Left ventricle myocardium superior (tissue), 1 donor: ENCODE measurements at places on chromosomes 6 and 20. TPM values are rescaled to one million over a fixed set of nuclear protein-coding genes. Genes with fewer than 3 reads are reported as not detected.

- no peak for DNase-seq
Measured at GRCh38 chr6:90387383-90387775, 90.7 kb upstream of the BACH2 start.

The BHLHE23 gene
- not detected for total RNA-seq

The GABRR2 gene
- 0.52 TPM for total RNA-seq

The OOEP gene
- 0.45 TPM for total RNA-seq

- no peak for DNase-seq
Measured at GRCh38 chr20:11083841-11084240, 410.0 kb upstream of the JAG1 start.

GRCh38 chr6:69914015-69914485, 47.7 kb downstream of the COL19A1 start:
- DNase-seq = no peak

DNA sequence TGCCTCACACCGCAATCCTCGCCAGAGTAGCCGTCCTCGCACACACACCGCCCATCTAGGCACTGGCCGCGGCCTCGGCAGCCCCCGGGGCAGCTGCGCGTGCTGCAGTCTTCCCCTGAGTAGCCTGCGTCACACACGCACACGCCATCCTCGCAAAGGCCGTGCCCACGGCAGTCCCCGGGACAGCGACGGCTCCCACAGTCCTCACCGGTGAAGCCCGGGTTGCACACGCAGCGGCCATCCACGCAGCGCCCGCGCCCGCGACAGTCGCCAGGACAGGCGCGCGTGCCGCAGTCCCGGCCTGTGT, 13.1 kb downstream of the TNXB start:
- DNase-seq = no peak

- DNase-seq = no peak
Measured at GRCh38 chr6:148831064-148831463, 84.2 kb downstream of the UST start.

DNA sequence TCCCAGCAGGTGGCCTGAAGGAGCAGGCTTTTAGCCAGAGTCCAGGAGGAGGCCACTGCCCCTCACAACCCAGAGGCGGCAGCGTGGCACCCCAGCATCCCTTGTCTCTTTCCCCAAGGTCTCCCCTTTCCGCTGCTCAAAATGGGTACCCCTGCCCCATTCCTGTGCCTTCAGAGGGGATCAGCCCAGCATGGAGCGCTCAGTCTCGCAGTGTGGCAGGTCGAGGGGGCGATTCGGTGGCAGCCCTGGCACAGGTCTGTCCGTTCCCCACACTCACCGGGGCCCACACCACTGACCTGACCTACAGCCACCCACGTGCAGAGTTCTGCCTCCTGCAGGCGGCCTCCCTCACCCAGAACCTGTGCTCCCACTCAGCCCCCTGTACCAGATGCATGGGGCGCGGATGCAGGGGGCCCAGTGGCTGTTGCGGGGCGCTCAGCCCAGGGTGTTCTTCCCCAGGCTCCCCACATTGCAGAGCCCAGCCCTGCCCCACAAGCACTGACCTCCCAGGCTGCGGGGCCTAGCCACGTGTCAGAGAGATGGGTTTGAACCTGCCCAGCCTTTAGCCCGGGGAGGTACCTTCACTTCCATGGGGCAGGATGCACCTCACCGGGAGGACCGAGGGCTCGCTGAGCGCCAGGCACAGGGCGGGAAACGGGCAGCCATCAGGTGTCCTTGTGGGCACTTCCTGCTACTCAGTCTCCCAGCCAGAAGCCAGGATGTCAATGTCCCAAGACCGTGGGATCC, 41.8 kb downstream of the DSTN start:
- no peak for DNase-seq

The TAGAP gene
- total RNA-seq = 2.1 TPM

The IP6K3 gene
- total RNA-seq = 47.5 TPM

DNA sequence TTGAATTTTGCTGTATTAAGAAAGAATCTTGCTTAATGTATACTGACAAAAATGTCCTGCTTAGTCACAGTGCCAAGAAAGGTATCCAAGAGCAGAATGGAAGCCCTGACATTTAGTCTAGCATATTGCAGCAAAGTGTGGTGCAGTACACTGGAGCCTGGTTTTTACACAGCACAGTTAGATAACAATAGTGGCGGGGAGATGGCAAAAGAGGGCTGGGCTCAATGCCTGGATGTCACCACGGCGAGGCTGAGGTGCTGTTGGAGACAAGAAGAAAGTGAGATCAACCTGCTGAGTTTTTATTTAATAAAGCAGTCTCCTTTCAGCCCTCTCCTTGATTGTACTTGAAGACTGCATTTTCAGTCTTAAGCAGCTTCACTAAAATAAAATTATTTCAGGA, 426.0 kb downstream of the LMBRD1 start:
- peak; percentile 45 for DNase-seq

DNA sequence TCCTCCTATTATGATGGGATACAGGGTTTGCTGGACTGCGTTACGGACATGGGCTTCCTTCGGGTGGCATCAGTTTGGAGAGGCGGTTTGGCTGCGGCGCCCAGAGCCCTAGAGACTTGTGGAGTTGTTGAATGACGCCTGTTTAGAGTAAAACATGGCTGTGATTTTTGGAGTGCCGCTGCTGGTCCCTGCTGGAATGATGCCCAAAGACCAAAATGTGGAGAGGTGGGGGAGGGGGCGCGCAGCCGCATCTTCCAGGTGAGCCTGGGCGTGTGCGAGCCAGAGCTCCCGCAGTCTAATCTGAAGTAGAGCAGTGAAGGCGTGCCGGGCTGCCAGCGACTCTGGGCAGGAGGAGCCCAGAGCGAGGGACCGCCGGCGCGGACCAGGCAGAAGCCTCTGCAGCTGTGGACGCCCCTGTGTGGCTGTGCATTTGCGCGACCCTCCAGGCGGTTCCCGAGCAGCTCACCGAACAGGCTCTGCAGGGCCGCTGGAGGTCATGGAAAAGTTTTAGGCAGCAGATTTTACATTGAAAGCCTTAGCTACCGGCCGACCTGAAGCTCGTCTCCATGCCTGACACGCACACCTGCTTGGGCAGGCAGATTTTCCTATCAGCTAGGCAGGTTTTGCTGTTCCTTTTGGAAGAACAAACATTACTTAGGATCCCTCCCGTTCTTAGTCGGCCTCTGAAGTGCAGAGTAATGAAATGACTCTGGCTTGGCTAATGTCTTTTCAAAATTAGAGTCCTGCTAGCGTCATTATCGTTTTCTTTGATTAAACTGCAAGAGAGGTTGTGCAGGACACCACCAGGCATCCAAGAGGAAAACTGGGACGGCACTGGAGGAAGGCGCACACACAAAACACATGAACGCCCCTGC, 298.2 kb downstream of the PHACTR1 start:
- DNase-seq = peak; percentile 62

The GDAP1L1 gene
- 0.42 TPM for total RNA-seq

GRCh38 chr6:87407561-87407900, 241 bp upstream of the CFAP206 start:
- DNase-seq = peak; percentile 34

The PBOV1 gene
- not detected for total RNA-seq

The ZNF318 gene
- 12.4 TPM for total RNA-seq

DNA sequence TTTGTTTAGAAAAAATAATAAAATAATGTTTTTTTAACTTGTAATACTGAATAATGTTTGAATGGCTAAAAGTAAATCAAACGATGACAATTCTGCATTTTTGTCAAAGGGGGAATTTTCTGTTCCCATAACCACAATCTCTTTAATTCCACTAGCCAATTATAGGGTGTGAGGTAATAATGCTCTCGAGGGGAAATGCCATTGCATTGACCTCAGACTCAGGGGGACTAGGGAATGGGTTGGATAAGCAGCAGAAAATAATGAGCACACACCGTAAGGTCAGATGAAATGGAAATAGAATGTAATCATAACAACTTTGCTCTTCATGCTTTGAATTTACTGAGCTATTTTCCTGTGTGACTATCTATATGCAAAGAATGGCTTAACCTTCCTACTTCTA, 584.7 kb downstream of the RFPL4B start:
- DNase-seq = no peak

The HSPA12B gene
- 16.2 TPM for total RNA-seq

- no peak for DNase-seq
Measured at GRCh38 chr6:79586548-79586947, 44.6 kb upstream of the SH3BGRL2 start.

DNA sequence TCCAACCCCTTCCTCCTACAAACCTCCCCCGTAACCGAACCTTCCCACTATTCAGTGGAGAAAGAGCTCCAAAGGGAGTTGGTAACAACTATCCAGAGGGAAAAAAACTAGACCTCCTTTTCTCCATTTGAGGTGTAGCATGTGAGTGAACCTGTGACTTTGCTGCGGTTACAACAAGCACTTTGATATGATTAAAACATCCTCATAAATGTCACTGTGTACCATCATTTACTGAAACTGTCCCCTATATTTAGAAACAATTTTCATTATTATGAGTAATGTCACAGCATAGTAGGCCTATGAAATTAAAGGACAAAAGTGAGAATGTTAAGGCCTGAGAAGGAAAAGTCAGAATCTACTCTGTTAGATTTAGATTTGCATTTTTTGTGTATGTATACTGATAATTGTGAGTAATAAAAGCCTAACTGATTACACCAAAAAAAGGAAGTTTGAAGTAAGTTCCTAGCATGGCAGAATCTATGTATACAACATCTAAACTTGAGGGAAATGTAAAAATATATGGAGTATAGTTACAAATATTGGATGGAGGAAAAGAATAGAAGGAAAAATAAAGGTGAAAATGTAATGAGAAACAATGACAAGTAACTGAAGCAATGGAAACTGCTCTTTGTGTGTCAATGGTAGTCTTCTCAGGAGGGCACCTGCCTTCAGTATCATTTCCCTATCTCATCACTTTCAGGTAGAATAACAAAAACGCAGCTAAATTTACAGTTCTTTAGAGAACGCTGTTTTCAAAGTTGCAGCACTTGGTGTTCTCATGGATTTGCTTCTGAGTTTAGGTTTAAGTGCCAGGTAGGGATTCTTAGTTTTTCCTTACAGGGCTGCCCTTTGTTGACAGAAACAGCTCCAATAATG, 145.9 kb downstream of the IMPG1 start:
- no peak for DNase-seq
